Nephron progenitor cell (in vitro differentiated cells): ENCODE measurements at places on chromosomes 4 and X.

DNA sequence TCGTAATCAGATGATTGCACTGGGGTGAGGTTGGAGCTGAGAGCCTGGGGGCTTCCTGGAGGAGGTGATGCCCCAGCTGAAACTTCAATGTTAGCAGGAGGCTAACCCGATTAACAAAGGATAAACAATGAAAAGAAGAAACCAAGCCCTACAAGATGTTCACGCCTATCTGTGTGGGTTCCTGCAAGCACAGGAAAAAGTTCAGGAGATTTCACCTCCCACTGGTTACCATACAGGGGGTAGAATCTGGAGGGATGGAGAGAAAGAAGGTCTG is 27.5 kb downstream of the JAKMIP1 start:
- no peak for DNase-seq

DNA sequence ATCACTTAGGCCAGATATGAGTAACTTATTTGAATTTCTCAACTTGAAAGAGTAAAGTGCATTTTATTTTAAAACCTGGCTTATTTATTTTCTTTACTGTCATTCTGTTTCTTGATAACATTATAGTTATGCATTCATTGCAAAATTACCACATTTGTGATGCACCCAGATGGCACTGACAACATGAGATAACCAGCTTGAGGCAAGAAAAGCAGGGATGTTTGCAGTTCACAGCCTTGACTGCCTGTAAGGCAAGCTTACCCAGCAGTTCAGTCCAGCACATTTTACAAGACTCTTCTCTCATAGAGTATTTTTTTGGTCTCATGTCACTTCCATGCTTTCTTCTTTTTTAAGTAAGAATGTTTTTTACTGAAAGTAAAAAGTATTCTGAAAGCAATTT is 25.3 kb upstream of the EPGN start:
- no peak for DNase-seq

GRCh38 chrX:66193821-66194220 is 29.8 kb downstream of the HEPH start:
- DNase-seq = no peak

GRCh38 chr4:63693321-63693720 is 715.9 kb downstream of the TECRL start:
- DNase-seq = no peak

DNA sequence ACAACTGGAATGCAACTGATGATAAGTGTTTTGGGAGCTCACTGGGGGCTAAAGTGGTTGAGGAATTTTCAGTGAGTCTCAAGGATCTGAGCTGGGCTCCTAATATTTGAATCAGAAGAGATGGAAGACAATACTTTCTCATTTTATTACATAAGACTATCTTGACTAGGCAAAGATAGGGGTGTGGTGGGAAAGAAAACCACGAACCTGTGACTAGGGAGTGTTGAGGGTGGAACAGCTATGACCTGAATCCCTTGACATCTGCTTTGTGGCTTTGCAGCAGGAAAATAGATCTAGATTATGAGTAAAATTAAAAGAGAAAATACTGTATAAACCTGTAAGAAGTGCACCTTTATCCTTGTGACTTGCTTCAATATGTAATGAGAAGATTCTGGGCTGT is 295.1 kb upstream of the TEX13A start:
- DNase-seq = no peak

- DNase-seq = no peak
These were observed 13.0 kb downstream of the RGS12 start for GRCh38 chr4:3305610-3306371.

DNA sequence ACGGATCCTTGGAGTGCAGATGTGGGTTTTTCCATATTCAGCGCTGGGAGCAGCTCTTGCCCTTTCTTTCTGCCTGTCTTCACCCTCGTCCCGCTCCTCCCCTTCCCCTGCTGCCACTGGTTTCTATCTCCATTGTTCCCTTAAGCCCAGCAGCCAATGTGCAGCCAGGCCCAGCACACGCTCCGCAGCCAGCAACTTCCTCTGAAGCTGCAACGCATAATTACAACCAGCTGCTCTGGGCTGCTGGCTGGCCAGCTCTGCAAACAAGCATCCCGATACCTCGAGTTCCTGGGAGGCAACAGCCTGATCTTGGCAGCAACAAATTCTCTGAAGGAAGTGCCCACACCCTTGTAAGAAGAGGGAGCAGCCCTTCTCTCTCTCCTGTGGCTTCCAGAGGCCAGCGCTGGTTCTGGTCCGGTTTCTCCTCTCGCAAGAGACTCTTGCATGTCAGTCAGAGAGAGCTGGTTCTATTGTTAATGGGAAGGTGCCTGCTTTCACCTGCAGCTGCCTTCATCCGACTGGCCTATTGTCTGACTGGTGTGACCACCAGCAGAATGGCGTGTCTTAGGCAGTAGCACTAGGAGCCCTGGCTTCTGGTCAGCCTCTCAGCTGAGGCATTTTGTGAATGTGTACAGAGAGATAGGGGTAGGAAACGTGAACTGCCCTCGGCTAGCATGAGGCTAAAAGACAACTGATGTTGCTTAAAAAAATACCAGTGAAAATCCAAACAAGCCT is 83.8 kb upstream of the MAML3 start:
- DNase-seq = peak; percentile 65

DNA sequence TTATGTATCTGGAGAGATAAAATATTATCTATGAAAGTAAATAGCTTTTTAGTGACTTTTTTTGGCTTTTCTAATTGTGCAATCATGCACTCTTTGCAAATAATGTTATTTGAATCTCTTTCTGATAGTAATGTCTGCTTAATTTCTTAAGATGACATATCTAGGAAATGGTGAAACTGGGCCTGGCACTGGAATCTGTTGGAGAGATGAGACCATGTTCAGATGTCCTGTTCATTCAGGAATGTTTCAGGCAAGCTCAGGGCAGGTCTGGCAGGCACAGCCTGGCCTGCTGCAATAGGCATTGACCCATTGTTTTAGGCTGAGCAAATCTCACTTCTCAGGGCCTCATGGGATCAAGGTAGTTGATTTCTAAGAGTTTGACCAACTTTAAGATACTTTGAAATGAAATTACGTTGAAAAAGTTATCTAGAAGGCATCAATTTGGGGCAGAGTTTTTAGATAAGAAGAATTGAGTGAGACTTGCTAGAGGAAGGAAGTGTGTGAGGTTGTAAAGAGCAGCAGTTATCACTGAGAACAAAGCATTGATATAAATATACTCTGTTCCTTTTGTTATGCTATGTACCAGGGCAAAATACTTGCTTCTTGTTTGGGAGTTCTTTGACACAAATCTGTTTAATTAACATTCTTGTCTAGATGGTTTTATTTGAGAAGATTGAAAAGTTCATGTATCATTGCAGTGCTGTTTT is 133.0 kb upstream of the LEF1 start:
- no peak for DNase-seq

DNA sequence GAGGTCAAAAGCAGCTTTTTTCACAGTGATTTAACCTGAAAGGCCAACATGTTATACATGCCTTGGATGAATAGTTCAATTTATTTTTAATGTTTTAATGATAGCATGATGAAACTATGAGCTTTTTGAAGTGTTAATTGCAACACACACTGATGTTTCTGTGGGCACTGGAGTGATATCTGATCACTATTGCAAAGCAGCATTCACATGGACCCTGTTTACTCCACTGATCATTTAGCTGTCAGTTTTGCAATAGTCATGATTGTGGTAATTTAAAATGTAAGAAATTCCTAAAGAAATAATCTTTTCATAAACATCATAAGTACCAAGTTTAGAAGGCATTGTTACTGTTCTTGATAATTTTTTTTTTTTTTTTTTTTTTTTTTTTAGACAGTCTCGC is 74.1 kb downstream of the ARSJ start:
- DNase-seq = no peak

- no peak for DNase-seq
These were observed 2092.4 kb upstream of the TENM3 start for GRCh38 chr4:180150818-180151217.

DNA sequence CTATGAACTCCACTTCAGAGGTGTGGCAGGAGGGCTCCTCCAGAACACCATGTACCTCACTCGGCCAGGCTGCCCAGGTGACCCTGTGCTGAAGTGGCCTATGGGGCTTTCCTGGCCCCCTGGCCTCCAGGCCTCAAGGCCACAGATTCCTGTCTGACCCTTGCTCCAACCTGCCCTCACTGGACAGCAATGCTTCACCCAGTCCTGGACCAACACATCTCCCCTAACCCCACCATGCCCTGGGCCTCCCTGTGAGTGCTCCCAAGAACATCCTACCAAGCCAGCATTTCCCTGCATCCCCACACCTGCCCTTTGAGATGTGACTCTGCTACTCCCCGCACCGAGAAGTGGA is 10.5 kb downstream of the ZFYVE28 start:
- no peak for DNase-seq

GRCh38 chr4:108717386-108717785 is 45.5 kb downstream of the ETNPPL start:
- DNase-seq = no peak

- no peak for DNase-seq
These were observed 46.9 kb downstream of the CHST7 start for GRCh38 chrX:46620505-46620904.

GRCh38 chr4:96519291-96519690 is 679.4 kb downstream of the PDHA2 start:
- DNase-seq = no peak

GRCh38 chr4:38089961-38090360 is 129.8 kb downstream of the PTTG2 start:
- no peak for DNase-seq

GRCh38 chrX:14851526-14851925 is 21.3 kb downstream of the FANCB start:
- no peak for DNase-seq

- no peak for DNase-seq
These were observed 655.2 kb downstream of the RAPGEF2 start for GRCh38 chr4:159758061-159758460.

- DNase-seq = no peak
These were observed 12.2 kb upstream of the NKRF start for GRCh38 chrX:119618439-119618838.

GRCh38 chrX:36978886-36979285 is 29.3 kb upstream of the FAM47C start:
- DNase-seq = no peak

DNA sequence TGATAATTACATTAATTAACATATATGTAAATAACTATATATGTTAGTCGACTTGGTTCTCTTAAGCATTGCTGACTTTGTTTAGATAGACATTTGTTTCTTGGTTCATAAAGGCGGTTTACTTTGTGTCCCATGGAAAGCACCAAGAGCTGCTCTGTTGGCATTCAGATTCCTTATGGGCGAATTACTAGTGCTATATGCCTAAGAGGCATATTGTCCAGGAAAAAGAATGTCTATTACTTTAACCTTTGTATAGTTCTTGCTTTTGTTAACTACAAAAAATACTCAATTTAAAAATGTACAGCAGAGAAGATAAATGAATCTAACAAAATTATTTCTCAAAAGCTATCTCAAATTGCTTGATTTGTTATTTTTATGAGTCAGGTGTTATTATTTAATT is 532.8 kb downstream of the FAT4 start:
- no peak for DNase-seq

DNA sequence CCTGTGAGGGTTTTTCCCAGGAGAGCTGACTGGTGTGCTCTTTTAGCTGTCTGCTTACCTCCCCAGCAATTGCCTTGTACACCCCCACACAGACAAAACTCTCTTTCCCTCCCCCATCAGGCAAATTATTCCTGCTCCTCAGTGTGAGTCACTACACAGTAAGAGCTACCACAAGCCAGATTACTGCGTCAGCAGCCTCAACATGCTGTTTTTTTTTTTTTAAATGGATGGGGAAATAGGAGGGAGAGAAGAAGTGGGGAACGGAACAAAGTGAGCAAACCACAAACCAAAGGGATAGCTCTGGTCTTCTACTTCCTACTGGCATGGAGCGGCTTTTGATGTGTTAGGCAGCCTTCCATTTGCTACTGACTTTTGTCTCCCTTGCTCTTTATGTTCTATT is 107.5 kb upstream of the ACSL4 start:
- no peak for DNase-seq

DNA sequence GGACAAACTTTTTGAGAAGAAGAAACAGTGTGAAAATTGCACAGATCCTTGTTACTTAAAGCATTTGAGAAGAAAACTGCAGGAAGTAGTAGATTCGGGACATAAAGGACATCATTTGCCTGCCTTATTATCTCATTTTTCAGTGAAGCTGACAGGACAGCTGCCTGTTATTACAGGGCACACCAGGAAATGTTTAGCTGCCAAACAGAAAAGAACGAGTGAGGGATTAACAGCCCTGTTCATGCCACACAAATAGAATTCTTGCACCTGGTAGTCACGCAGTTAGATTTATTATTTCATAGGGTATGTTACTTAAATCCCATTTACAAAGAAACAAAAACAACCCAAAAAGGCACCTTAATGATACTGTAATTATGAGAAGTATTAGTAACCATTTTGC is 100.6 kb downstream of the CHIC2 start:
- DNase-seq = no peak

GRCh38 chrX:137151403-137151802 is 117.6 kb upstream of the GPR101 start:
- DNase-seq = no peak

- DNase-seq = no peak
These were observed 189.9 kb downstream of the AASDH start for GRCh38 chr4:56197387-56197786.

DNA sequence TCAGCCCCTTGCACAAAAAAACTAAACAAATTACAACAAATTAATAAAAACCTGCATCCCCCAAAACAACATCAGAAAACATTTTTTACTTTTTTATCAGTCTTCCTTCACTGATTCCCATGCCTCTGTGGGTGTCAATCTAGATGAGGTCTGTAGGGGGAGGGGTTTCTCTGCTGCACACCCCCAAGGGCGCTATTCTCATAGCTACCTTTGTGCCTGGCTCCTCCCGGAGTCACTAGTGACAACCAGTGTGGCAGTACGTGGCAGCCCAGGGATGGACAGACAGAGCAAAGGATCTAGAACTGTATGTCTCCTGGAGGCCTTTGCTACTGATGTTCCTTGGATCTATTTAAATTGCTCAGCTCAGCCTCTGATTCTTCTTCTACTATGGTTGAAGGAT is 228.1 kb upstream of the ANXA3 start:
- no peak for DNase-seq

DNA sequence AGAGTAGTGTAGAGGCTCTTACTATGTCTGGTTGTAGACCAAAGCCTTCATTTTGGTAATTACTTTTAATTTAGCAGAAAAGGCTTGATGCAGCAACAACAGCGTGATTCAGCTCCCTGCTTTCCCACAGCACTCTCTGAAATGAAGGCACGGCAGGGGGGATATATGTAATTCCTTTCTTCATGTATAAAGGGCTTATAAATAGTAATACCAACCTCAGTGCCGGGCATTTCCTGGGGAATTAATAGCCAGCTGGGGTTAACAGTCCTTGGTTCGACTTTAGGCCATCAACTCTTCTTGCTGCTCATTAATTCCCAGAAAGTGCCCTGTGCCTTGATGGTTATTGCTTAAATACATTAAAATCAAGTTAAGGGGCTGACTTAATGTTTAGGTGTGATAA is 669.0 kb downstream of the ZNF674 start:
- no peak for DNase-seq
